ENCODE measurements at places on chromosomes 1 and 21.

DNA sequence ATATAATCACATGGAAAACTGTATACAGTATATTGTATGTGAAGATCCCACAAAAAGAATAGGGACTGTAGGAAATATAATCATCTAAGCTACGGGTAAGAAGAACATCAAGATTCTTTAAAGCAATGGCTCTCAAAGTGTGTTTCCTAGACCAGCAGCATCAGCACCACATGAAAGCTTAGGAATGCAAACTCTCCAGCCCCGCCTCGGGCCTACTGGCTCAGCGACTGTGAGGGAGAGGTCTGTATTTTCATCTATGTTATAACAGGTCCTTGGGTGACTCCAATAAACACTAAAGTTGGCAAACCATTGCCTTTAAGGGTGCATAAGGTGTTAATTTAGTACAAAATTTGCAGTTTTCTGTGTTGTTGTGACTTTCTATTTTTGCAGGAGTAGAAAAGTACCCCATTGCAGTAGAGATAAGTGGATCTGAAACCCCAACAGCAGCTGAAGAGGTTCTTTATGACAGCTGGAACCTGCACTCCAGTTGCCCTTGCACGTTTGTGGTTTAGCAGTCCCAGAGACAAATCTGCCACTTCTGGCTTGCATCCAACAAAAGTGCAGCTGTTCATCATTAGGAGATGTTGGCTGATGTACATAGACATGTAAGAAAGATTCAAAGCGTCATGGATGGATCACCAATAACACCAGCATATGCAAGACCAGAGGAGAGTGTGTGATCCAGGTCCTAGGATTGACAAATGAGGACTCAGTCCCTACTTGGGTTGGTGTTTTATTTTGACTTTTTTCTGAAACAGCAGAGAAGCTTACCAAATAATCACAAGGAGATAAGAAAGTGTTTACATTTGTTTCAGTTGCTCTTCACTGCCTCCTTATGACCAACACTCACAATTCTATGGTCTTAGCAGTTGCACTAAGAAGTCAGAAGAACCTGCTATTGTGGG is 15.9 kb upstream of the IFNAR1 start:
- DNase-seq: no peak

DNA sequence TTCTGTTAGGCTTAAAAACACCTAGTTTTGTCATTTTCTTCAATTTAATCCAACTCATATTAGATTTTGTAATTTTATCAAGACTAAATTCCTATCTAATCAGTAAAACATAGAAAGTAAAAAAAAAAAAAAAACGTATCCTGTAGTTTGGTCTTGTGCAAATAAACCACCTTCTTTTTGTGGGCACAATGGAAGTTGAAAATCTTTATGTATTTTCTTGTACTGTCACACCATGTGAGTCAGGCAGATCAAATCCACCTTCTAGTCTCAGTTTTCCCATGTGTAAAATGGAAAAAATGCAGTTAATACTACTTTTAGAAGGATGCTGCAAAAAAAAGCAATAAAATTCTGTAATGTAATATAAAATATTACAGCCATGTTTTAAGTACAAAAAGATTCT is 129.8 kb downstream of the CYYR1 start:
- DNase-seq: no peak

- no peak for DNase-seq
Measured at GRCh38 chr1:232334811-232335210, 295.1 kb downstream of the SIPA1L2 start.

GRCh38 chr21:46443910-46444309 is 14.8 kb upstream of the DIP2A start:
- DNase-seq: no peak

- no peak for DNase-seq
Measured at GRCh38 chr21:43652616-43653015, 6.7 kb downstream of the HSF2BP start.

- no peak for DNase-seq
Measured at GRCh38 chr1:215824245-215824644, 257.1 kb downstream of the KCTD3 start.

GRCh38 chr1:213376862-213377372 is 325.9 kb downstream of the RPS6KC1 start:
- no peak for DNase-seq

GRCh38 chr1:65512383-65512782 is 91.9 kb downstream of the LEPR start:
- DNase-seq: no peak

Data from retinal pigment epithelial cell (primary cell).